ENCODE measurements at places on chromosomes 7 and 10.

GRCh38 chr10:15180736-15181135 is 12.2 kb upstream of the NMT2 start:
- DNase-seq: no peak

DNA sequence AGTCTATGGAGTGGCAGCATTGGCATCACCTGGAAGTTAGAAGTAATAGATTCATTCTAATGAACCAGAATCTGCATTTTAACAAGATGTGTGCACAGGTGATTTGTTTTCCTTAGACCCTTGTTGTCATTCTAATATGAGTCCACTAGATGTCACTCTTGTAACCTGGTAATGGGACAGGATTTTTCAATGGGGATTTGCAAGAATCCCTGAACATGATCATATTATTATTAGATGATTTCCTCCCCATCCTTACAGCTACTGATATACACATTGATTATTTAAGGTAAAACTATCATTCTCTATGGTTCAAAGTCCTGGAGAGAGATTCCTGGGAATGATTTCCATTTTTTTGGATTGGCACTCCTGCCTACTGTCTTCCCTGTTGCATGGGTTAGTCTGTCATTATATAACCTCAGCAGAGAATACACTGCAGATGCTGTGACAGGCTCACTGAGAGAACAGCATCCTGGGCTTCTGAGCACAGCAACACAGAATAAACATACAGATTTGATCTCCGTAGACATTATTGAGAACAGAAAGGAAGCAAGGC is 194.9 kb downstream of the SUGCT start:
- peak; percentile 28 for DNase-seq

DNA sequence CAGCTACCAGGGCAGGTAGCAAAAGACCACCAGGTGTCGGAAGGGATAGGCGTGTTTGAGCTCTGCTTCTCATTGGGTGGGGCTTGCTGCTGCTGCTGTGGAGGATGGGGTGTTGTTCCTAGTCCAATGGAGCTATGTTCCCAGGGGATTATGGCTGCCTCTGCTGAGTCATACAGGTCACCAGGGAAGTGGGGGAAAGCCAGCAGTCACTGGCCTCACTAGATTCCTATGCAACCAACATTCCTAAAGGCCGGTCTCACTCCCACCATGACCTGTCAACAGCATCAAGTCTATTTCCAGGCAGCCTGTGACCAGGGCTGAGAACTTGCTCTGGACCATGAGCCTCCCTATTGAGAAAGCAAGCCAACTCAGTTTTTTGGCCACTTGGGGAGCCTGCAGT is 1160.8 kb downstream of the REEP3 start:
- DNase-seq: no peak

GRCh38 chr7:12494687-12495024 is 75.9 kb upstream of the SCIN start:
- no peak for DNase-seq

- no peak for DNase-seq
Measured at GRCh38 chr10:58784361-58784760, 271.7 kb downstream of the BICC1 start.

GRCh38 chr10:88106366-88106765 is 242.9 kb downstream of the PTEN start:
- no peak for DNase-seq

DNA sequence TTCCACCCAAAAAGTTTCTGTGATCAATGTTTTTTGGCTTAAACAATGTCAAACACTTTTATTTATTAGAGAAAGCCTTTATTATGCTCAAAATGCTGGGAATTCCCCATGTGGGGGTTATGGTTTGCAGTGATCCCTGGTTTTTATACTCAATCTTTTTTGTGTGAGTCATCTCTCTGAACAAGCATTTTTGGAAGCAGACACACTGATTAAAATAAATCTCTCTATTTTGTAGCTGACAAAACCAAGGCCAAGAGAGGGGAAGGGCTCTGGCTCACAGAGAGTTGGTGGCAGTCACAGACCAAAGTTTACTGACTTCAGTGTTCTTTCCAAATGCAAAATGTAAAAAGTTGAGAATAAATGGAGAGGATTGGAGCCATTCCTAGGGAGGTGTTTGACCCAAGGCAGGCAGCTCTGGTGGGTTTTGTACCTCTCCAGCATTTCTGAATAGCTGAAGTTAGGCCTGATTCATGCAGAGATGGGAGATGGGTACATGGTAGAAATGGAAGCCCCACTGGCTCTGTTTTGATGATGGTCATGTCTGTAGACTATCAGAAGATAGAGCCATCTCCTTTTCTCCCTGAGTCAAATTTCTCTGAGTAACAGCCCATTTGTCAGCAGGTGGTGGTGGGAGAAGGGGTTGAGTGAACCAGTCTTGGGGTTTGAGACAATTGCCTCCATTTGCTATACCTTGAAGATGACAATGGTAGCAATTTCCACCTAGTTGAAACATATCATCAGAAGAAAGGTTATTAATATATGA is 45.4 kb upstream of the NAMPT start:
- no peak for DNase-seq

DNA sequence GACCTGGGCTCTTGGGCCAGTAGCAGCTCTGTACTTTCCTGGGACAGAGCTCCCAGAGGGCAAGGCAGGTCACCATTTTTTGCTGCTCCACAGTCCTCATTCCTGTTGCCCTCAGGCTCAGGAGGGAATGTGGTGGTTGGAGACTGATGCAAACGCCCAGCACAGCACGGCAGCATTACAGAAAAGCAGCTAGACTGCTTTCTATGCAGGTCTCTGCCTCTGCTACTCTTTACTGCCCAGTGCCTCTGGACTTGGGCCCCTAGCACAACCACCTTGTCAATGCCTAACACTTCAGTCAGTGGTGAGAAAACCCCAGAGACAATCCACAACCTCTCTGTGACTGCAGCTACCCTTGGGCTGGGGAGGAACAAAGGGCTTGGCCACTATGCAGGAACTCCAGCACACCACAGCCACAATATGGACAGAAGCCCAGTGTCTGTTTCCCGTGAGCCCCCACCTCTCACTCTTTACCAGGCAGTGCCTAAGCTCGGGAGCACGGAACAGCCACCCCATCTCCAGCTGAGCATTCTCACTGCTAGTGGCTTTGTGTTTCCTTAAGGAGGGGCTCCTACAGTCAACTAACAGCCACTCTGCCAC is 790.6 kb downstream of the PCDH15 start:
- no peak for DNase-seq

DNA sequence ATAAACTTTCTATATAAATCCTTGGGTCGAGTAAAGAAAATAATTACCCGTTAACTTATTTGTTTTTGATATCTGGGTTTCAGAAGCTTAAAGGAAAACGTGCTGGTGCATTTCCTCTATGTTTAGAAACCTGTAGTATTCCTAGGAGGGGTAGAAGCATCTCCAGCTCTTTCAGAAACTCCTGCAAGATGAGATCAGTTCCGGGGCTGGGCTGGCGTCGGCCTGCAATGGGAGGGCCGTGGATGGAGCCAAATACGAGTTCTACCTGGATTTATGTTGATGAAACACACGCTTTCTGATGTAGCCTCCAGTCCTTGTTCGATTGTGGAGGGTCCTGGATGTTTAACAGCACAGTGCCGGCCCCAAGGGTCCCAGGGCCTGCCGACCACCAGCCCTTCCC is 35.8 kb upstream of the DIP2C start:
- DNase-seq: no peak

DNA sequence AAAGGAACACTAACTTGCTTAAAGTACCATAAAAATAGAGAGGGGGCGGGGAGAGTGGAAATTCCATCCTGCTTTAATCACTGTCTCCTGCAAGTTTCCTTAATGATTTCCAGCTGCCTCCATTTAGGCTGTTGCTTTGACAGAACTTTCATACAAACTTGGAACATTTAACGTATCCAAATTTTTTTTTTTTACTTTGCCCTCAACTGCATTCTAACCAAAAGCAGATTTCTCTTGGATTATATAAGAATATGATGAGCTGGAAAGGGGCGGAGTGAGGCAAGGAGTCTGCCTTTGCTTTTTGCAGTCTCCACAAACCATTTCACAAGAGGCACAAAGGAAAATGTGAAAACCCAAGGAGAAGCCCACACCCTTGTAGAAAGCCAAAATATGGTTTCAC is 46.6 kb upstream of the COL1A2 start:
- no peak for DNase-seq

DNA sequence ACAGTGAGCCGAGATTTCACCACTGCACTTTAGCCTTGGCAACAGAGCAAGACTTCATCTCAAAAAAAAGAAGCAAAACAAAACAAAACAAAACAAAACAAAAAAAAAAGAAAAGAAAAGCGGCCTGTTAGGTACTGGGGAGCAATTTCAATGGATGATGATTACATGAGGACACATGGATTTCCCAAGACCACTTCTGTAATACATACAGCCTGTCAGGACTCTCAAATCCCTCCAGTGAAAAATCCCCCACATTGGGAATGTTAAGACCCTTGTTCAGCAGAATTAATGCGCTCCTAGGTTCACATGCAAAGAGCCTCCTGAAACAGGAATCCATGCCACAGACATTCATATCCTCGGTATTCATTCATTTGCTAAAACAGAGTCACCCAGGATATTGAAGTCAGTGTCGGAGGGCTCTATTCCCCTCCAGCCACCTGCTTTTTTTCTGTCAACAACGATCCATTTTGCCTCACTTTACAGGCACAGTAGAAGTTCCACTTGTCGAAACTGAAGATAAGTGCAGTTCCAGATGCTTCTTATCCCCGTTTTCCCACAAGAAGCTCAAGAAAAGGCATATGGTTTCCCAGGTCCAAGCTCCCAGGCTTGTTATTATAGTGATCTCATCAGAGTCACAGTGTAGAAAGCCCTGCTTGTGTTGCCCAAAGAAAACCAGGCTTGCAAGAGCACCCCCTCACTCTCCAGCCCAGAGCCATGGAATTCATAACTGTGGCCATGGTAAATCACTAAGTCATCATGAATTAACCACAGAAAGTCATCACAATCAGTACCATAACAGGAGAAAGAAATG is 20.2 kb downstream of the SLC16A12 start:
- no peak for DNase-seq

DNA sequence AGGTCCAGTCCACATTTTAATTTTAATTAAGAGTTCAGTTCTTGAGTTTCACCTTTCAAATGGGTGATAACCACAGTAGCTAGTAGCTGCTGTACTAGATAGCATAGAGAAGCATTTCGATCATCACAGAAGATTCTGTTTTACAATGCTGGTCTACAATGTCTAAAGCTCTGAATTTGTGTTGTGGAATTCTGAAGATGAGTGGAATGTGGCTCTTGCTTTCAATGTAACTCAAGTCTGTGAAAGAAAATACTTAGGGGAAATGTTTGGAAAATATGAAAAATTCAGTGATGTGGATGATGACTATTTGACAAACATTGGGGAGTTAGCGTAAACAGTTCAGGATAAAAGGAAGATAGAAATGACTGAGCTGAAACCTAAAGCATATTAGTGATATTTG is 139.4 kb downstream of the GNAT3 start:
- no peak for DNase-seq

DNA sequence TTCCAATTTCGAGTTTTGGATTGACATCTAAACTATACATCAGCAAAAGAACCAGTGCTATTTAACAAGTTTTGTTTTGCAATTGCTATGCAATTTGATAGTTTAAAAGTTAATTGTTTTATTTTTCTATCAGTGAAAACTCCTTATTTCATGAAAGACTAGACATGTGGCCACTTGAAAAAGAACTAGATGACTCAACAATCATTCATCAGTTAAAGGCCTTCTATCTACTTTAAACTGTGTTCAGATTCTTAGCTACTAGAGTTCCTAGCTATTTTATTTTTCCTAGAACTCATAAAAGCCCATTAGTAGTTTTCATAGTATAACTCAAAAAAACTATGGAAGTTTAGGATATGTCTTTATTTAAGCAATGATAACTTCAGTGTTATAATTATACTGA is 104.6 kb upstream of the LSM8 start:
- DNase-seq: no peak

GRCh38 chr10:63683223-63683622 is 162.0 kb downstream of the REEP3 start:
- no peak for DNase-seq

DNA sequence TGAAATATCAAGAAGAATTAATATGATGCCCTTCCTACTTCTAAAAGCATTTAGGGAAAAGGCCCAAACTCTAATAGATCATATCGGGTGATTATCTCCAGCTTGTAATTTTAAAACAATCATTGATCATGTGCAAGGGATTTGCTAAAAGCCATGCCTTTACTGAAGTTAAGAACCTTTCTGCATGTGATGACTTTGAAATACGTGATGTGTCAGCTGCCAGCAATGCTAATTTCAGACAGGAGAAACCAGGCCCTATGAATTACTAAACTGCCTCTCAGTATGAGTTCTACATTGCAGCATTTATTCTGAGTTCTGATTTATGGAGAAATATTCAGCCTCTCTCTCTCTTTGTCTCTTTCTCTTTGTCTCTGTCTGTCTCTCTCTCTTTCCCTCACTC is 203.6 kb upstream of the AKR1E2 start:
- no peak for DNase-seq

- DNase-seq: no peak
Measured at GRCh38 chr7:19984231-19984632, 210.8 kb upstream of the TMEM196 start.

- DNase-seq: no peak
Measured at GRCh38 chr7:157521061-157521731, 184.4 kb downstream of the DNAJB6 start.

- DNase-seq: no peak
Measured at GRCh38 chr10:12414278-12414989, 65.1 kb downstream of the CAMK1D start.

- DNase-seq: no peak
Measured at GRCh38 chr10:131925716-131926115, 24.9 kb downstream of the PPP2R2D start.

DNA sequence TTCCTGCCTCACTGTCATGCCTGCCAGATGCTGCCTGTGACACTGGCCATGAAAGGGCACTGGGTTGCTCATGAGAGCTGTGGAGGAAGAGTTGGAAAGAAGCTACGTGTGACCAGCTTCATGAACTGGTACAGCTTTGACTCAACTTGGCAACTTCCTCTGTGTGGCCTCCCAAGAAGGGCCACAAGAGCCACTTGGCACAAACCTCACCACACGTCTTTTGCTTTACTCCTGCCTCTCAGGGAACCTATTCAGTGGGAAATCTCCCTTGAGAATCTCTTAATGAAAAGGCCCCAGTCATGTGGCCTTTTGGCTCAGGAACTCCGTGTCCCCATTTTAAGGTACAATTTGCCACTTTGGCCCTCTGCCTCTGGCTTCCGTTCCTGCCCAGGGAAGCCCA is 54.5 kb downstream of the FRMD4A start:
- DNase-seq: no peak

GRCh38 chr7:19069842-19070241 is 47.6 kb downstream of the TWIST1 start:
- no peak for DNase-seq

GRCh38 chr7:29435167-29435566 is 128.5 kb upstream of the PRR15 start:
- DNase-seq: no peak

GRCh38 chr10:86940677-86941076 is 16.7 kb downstream of the MMRN2 start:
- DNase-seq: no peak

GRCh38 chr7:20738518-20739481 is 47.9 kb downstream of the SP8 start:
- DNase-seq: no peak
